ENCODE measurements at places on chromosomes 7 and 10.

DNA sequence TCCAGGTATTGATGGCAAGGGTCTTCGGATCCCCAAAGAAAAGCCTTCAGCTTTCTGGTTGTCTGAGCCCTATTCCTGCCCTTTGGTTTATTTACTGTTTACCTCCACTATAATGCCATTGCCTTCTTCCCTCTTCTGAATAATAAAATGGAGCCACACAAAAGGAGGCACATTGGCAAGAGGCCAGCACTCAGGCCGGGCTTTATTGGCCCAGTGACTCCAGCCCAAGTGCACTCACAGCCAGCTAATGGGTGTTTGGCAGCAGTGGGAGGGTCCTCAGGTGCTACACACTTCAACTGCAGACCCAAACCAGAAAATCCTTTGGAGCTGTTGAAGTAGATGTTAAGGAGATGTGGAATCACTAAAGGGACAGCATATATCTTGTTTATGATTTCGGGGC is 336.0 kb downstream of the PLXNA4 start:
- no peak for DNase-seq

DNA sequence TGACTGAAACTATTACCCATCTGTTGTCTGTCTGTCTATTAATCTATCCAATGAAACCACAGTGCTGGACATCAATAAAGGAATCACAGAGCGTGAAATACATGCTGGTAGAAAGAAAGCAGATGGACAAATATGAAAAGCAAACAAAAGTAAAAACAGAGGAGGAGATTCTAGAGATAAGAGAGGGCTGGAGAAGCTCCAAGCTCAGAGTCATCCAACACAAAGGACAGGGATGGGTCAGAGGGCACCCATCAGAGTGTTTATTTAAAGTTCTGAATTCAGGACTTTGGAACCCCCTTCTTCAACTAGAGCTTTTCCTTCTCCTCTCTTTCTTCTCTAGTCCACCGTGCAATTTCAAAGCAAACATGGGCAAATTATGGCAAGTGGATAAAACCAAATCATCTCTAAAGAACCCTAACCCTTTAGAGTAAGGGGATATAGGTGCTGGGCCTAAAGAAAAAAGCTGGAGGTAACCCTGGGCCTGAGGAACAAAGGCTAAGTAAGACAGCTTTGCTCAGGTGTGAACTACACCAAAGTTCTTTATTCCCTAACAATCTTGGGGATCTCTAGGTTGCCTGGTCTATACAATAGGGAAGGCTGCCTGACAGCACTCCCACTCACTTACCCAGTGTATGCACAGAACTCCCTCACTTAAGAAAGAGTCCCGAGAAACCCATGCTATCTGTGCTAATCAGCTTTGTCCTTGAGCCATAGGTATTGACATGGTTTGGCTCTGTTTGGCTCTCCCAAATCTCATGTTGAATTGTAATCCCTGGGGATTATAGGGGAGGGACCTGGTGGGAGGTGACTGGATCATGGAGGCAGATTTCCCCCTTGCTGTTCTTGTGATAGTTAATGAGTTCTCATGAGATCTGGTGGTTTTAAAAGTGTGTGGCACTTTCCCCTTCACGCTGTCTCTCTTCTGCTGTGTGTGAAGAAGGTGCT is 97.0 kb downstream of the BAMBI start:
- DNase-seq = no peak

DNA sequence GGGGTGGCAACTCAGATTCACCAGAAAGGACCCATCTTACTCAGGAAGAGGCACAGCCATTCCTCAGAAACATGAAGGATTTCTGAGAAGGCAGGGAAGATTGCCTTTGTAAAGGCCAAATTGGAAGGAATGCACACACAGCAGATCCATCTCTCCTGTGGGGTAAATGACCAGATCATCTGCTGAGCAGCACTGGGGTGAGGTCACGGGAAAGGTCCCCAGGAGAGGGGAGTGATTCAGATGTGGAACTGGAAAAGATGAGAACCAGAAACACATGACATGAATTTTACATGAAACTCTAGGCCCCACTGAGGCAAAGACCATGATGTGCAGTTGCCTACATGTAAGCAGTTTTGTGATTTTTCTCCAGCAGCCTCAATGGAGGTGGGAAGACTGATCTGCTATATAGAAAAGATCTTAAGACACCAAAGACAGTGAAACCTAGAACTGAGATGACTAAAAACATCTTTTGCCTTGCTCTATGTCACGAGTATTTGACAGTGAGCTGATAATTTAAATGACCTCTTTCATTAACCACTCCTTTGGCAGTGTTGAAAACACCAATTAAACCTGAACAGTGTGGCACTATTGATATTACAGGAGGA is 91.6 kb downstream of the AMPH start:
- DNase-seq = no peak

DNA sequence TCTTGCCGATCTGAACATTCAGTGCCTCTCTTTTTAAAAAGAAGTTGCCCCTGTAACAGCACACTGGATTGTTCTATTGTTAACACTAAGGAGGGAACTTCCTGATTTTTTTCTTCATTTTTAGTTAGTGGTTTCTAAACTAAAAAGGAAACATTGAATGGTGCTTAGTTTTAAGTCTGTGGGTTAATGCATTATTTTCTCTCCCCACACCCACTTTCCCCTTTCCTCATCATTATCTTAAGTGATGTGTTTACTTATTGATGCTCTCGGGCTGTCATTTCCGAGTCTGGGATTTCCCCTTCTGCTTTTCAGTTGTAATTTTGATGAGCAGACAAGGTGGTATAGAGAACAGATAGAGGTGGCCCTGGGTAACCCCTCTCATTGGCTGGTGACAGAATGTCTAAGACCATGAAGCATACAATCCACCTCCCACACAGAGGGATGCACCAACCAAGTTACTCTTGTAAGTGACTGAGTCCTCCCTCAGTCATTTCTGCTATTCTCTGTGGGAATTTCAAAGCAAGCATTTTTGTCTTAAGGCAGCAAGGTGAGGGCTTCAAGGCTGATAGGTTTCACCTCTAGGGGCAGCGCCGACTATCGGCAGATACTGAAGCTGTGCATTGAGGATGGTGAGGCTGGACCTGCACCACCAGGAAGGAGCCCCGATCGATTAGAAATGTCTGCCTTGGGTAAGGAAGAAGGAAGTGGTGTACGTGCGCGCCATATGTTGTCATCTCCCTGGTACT is 49.5 kb downstream of the CHN2 start:
- DNase-seq = peak; percentile 50

DNA sequence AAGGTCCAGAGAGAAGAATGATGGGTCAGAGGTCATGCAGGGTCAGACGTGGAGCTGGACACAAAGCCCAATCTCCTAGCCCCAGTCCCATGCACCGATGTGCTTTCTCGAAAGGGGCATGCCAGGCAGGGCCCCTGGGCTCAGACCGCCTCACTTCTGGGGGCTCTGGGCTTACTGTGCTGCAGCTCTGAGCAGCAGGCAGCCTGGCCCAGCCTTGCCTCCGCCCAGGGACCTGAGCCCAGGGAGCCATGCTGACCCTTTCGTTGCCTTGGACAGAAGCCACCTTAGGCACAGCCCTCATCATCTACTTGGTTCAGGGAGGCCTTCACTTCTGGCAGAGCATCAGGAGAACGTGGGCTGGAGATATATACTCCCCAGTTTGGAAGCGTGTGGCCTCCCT is 161.2 kb downstream of the GRK5 start:
- DNase-seq = no peak

GRCh38 chr10:12397147-12397896 is 48.0 kb downstream of the CAMK1D start:
- DNase-seq = no peak

DNA sequence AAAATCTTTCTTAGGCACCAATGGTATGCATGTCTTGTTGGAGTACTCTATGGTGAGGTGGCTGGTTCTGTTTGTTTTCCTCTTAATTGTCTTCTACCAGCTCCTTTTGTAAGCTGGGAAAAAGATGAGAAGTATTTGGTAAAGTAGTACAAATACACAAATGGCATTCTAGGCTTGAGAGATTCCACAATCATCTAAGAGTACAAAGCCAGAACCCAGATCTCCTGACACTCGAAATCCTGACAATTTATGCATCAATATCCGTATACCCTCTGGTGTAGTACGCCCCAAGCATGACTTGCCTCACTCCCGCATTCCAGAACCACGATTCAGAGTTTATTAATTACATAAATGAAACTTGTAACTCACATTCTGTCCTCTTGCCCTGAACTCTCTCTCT is 43.5 kb downstream of the CDCA7L start:
- DNase-seq = no peak

- no peak for DNase-seq
These were observed 398.9 kb downstream of the RPS24 start for GRCh38 chr10:78432583-78432982.

DNA sequence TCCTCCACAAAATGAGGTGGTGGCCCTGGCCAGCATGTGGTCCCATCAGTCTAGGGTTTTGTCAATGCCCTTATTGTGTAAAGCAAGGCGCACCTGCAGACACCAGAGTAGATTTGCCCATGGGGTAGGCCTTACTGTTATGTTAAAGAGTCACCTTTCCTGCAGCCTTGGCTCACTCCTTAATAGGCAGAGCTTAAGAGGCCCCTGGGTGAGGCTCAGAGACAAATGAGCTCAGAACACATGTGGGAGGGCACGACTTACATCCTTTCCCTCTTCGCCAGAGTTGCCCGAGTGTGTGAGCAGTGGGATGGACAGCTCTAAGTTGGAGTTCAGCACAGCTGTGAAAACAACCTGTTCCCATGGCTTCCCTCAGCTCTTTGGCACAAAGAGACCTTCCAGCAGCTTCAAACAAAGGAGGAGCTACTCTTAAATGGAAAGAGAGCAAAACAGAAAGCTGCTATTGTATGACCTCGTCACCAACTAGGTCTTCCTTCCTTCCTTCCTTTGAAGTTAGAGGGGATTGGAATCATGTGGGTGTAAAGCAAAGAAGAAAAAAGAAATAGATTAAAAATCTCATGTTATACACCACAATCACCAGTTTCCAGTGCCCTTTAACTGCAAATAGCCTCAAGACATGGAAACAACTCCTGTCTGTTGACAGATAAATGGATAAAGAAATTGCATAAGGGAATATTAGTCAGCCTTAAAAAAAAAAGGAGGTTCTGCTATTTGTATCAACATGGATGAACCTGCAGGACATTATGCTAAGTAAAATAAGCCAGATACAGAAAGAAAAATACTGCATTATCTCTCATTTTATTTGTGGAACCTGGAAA is 11.9 kb upstream of the XPNPEP1 start:
- no peak for DNase-seq

GRCh38 chr7:104153287-104153686 is 54.5 kb downstream of the ORC5 start:
- no peak for DNase-seq

DNA sequence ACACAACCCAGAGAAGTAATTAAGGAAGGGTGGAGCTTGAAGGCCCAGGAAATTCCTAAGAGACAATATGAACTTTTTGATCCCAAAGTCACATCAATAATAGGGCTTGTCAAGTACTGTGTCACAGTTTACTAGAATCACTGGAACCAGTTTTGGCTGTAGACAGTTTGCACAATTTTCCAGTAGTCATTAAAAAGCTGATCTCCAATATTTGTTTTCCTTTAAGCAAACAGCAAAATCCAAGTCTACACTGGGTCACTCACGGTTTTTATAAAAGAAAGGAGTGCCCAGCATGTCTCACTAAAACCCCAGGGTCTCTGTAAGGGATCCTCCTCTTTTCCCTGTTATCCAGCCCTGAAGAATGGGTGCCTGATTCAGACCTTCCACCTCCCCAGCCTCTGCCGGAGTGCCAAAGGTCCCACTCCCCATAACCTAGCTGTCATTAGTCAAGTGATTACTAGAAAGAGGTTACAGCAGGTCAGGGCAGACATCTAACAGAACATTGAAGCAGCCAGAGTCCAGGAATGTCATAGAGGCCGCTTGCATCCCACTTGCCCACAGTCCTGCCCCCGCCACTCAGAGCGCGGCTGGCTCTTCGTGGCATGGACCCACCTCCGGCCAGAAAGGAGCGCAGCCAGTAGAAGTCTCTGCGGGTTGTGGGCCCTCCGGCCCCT is 552 bp downstream of the SLC25A16 start:
- DNase-seq = no peak

GRCh38 chr10:43680035-43680434 is 31.4 kb upstream of the ZNF32 start:
- DNase-seq = no peak

- no peak for DNase-seq
These were observed 599.2 kb downstream of the KCNMA1 start for GRCh38 chr10:77038407-77038806.

DNA sequence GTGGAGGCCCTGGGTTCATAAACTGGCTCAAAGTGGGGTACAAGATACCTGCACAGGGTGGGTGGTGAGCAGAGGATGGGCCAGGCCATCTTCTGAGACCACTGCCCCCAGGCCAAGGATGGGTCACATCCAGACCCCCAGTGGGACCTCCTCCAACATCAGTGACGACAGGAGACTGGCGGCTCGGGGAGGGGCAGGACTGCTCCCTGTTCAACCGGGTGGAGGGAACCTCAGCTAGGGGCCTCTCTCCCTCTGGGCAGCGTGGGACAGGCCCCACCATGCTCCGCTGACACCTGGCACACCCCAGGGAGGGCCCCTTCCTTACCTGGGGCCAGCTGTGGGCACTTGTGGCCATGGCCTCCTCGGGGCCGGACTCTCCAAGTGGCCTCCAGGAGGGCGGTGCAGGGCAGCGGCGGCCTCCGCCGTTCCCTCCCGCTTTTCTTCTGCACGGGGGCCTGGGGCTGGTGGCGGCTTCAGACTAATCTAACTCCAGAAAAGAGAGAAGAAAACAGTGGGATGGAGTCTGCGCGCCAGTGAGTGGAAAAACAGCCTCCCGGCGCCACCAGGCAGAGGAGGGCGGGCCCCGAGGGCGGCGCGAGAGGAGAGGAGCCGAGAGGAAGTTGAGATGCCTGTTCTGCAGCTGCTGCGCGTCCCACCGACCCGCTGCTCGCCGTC is at the start of gene CALHM2:
TSS of gene CALHM2 (minus strand) at position 540 of the 675 bp plus-strand sequence. CDS start 2,429 bp downstream, outside the sequence.
- peak; percentile 24 for DNase-seq

DNA sequence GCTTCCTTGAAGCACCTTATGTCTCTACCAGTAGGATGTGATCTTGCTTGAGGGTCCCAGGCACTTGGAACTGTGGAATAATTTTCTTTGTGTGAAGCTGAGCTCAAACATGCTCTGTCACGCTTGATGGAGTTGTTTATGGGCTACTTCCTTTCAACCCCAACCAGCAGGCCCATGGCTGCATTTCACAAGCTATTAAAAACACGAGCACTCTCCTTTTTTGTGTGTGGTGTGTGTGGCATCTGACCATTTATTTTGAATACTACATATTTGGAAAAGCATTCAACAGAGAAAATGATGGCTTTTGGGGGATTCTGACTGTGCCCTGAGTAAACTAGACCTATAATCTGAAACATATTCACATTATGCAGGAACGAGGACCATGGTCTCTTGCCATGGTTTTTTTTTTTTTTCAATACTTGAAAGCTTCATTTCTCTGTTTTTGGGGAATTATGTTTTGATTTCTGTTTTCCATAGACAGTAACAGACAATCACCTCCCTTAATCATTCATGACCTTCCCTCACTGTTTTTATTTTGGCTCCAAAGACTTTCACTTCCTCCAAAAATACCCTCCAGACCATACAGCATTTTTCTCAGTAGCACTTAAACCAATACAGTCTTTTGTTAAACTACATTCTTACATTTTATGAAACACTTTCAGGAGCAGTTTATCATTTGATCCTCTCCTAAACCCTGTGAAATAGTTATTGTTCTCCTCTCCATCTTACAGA is 233.6 kb upstream of the BMPER start:
- no peak for DNase-seq

All from stimulated activated CD8-positive, alpha-beta memory T cell treated with anti-CD3 and anti-CD28 coated beads, Interleukin-15, amount 100 ng/mL, for 4 hours (primary cell).